ENCODE measurements at places on chromosomes 2 and 18. TPM values are rescaled to one million over a fixed set of nuclear protein-coding genes. Genes with fewer than 3 reads are reported as not detected.
A peak's percentile ranks its signal among the peaks of the same experiment; 100 is the strongest.

GRCh38 chr2:195706161-195706900 is 49.3 kb downstream of the SLC39A10 start:
- no peak overlapping the region for H3K27ac ChIP-seq
- no peaks in the 10 kb centered on the region for H3K36me3 ChIP-seq
- H3K4me3 ChIP-seq: no peak overlapping the region
- H3K4me1 ChIP-seq: no peaks in the 10 kb centered on the region
- H3K27me3 ChIP-seq: no peaks in the 10 kb centered on the region
- no peak for DNase-seq

- H3K36me3 ChIP-seq: peaks cover 5% of the 10 kb centered on the region
- no peak overlapping the region for H3K27ac ChIP-seq
- no peak for DNase-seq
- no peaks in the 10 kb centered on the region for H3K27me3 ChIP-seq
Observed at GRCh38 chr18:48555465-48555995, 16.7 kb downstream of the CTIF start.

DNA sequence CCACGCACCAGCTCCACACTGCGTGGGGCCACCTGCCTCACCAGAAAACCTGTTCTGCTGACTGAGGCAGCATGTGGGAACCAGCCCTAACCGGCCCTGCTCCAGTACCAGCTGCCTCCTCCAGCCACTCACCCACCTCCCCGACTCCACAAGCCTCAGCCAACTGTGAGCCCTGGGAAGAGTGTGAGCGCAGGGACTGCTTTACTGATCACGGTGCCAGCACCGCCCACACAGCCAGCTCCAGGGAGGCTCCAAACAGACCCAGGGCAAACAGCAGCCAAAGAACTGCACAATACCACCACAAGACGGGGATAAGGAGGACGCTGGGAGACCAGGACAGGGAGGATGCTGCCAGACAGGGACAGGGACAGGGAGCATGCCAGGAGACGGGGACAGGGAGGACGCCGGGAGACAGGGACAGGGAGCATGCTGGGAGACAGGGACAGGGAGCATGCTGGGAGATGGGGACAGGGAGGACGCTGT is 28.4 kb downstream of the EIPR1 start:
- no peaks in the 10 kb centered on the region for H3K27me3 ChIP-seq
- no peak for DNase-seq
- no peaks in the 10 kb centered on the region for H3K4me1 ChIP-seq
- H3K4me3 ChIP-seq: no peak overlapping the region
- H3K36me3 ChIP-seq: peaks cover 2% of the 10 kb centered on the region

- no peaks in the 10 kb centered on the region for H3K27me3 ChIP-seq
- DNase-seq: no peak
- no peaks in the 10 kb centered on the region for H3K36me3 ChIP-seq
- H3K4me3 ChIP-seq: no peak overlapping the region
Observed at GRCh38 chr2:176959614-176960013, 253.0 kb upstream of the HNRNPA3 start.

- no peak for DNase-seq
- H3K36me3 ChIP-seq: no peaks in the 10 kb centered on the region
- H3K27me3 ChIP-seq: no peaks in the 10 kb centered on the region
- no peaks in the 10 kb centered on the region for H3K4me1 ChIP-seq
Observed at GRCh38 chr2:41413813-41414485, 633.9 kb upstream of the PKDCC start.

DNA sequence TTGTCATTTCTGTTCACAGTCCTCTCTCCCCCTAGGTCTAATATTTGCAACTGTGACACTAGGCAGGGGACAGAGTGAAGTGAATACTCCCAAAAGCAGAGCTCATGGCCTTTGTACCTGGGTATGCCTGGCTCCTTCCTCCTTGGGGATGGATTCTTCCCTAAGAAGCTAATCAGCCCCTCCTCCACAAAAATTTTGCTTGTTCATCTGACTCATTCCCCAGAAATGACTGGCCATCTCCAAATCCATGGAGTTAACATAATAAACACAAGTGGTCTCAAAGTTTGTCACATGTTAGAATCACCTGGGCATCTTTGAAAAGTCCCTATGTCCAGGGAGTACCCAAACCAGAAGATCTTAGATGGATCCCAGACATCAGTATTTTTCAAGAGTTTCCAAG is 65.3 kb downstream of the SUCLG1 start:
- no peak overlapping the region for H3K4me3 ChIP-seq
- no peak for DNase-seq
- no peak overlapping the region for H3K27ac ChIP-seq
- H3K4me1 ChIP-seq: no peaks in the 10 kb centered on the region

- no peak for DNase-seq
- H3K27me3 ChIP-seq: no peaks in the 10 kb centered on the region
- no peaks in the 10 kb centered on the region for H3K4me1 ChIP-seq
- H3K27ac ChIP-seq: no peak overlapping the region
Observed at GRCh38 chr2:17912266-17912691, 33.8 kb downstream of the KCNS3 start.

DNA sequence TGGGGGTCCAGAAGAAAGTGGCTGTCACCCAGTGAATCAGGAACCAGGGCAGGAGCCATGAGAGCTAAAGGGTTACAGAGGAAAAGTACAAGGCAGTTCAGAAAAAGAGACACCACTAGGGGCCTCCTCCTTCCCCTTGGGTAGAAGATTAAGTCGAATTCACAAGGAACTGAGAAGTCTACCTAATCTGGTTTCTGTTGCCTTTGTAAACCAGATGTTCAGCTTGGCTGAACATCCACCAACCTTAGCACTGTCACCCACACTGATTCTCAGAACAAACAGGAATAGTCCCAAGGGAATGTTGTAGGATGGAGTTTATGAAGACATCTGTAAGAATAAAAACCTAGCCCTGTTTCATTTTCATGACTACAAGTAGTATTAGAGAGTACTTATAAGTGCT is 90.4 kb upstream of the NOSTRIN start:
- no peaks in the 10 kb centered on the region for H3K36me3 ChIP-seq
- H3K27me3 ChIP-seq: no peaks in the 10 kb centered on the region
- no peaks in the 10 kb centered on the region for H3K4me1 ChIP-seq
- H3K27ac ChIP-seq: no peak overlapping the region
- DNase-seq: no peak

GRCh38 chr18:59833785-59834184 is 66.0 kb upstream of the PMAIP1 start:
- no peaks in the 10 kb centered on the region for H3K4me1 ChIP-seq
- no peak overlapping the region for H3K4me3 ChIP-seq

DNA sequence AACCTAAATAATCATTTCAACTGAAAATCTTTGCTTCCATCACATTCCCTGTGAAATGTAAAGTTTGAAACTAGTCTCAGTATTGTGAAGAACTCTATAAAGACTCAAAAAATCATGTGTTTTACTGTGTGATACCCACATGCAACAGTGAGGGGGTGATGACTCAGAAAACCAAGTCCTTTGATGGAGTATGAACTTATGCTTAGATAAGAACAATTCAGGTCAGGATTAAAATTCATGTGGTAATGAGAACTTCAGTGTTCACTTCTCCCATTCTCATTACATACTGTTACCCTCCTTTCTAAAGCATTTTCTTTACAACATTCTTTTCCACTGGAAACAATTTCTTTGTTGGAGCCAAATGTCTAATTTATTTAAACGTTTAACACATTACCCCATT is 360.2 kb downstream of the FSIP2 start:
- peak; percentile 11 for DNase-seq
- no peak overlapping the region for H3K27ac ChIP-seq
- H3K27me3 ChIP-seq: no peaks in the 10 kb centered on the region
- peaks cover 7% of the 10 kb centered on the region for H3K4me1 ChIP-seq
- no peak overlapping the region for H3K4me3 ChIP-seq
- no peaks in the 10 kb centered on the region for H3K36me3 ChIP-seq

DNA sequence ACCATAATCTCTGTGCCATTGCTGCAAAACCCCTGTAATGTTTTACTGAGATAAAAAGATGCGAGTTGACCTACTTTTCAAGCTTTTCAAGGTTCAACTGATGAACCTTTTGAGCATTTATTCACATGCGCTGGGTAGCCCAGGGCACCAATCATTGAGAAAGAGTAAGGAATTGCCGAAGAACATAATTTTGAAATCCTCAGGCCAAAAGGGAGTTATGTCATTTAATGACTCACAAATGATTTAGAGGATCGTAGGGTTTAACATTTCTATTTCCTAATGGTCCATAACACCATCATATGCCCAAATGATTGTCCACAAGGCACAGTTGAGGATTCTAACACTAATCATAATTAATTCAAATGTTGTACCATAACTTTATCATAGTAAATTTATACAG is 20.2 kb upstream of the DLX1 start:
- no peak overlapping the region for H3K4me3 ChIP-seq
- H3K27ac ChIP-seq: no peak overlapping the region
- H3K36me3 ChIP-seq: no peaks in the 10 kb centered on the region
- H3K27me3 ChIP-seq: no peaks in the 10 kb centered on the region
- no peak for DNase-seq
- no peaks in the 10 kb centered on the region for H3K4me1 ChIP-seq

DNA sequence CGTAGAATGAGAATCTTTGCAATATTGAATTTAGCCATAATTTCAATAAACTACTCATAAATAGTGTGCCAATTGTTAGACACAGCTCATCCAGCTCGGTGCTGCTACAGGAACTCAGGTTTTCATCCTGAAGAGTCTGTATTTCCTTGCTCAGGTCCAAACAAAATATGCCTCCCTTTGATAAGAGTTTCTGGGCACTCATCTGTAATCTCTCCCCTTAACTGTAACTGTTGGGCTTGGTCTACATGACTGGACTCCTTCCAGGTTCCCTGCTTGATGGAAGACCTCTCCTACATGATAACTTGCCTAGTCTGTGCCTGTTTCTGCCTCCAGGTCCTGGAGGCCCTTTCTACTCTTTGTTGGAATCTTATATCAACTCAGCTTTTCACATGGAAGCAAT is 57.9 kb downstream of the GCA start:
- H3K27ac ChIP-seq: no peak overlapping the region
- no peaks in the 10 kb centered on the region for H3K36me3 ChIP-seq

NR4A2 gene
- total RNA-seq: 1.0 TPM

RNF125 gene
- total RNA-seq: 0.92 TPM

RAB6D gene
- total RNA-seq: not detected

MOGAT1 gene
- total RNA-seq: not detected

MROH2A gene
- not detected for total RNA-seq

ADAM23 gene
- 38.5 TPM for total RNA-seq

AGFG1 gene
- 87.9 TPM for total RNA-seq
